Lower leg skin (tissue), 4 donors: ENCODE measurements at places on chromosomes 6 and 20.

DNA sequence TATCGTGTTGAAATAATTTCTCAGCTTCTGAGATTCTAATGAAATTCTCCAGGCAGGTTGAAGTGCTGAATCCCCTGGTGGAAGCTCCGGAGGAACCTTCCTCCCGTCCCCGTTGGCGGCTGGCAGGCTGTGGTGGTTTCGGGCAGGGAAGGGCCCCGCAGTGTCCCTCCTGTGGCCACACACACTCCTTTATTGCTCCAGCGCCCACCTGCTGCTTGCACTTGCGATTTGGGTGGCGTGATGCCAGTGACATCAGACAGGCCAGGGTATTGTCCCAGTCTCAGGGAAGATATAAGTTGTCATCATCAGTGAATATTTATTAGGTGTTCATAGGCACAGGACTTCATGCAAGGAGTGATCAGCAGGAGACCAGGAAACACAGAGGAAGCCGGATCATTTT, 530.4 kb downstream of the QKI start:
- DNase-seq: peak; percentile 81

DNA sequence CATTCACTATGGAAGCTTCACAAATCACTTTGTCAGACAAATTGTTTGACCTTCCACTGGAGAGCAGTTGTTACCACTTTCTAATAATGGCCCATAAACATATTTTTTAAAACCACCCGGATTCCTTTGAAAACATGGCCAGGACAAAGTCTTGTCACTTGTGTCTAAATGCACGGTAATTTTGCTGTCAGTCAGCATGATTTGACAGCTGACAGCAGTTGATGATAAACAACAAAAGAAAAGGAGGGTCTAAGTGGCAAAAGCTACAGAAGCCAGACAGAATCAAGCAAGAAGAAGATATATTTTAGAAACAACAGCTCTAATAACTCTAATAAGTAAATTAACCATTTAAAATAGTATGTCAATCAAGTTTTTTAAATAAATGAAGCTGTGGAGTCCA, 27.7 kb upstream of the CARMIL1 start:
- no peak for DNase-seq

GRCh38 chr6:133895573-133896343, 6.8 kb downstream of the TCF21 start:
- DNase-seq: no peak

- no peak for DNase-seq
Observed at GRCh38 chr6:138537106-138537505, 37.8 kb upstream of the NHSL1 start.

GRCh38 chr20:53003420-53004154, 31.4 kb downstream of the TSHZ2 start:
- no peak for DNase-seq

DNA sequence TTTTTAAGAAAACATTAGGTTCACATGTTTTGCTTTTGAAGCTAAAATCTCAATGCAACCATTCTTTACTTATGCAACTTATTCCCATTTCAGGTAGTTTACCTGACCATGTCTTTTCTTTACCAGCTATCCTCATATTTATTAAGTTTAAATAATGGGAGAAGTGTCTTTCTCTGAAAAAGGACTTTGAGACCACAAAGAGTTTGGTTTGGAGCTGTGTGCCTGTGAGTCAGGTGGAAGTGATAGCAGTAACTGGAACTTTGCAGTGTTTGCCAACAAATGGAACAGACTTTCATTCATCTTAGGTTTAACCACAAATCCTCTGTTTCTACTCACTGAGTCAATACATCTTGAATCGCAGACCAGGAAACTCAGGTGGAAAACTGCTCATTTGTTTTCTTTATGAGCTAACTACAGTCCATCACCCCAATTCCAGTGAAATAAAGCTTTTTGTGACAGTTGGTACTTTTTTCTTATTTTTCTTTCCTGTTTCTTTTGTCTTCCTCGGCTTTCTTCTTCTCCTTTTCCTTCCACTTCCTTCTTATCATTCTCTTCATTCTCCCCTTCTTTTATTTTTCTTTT, 148.3 kb upstream of the RIN2 start:
- no peak for DNase-seq

DNA sequence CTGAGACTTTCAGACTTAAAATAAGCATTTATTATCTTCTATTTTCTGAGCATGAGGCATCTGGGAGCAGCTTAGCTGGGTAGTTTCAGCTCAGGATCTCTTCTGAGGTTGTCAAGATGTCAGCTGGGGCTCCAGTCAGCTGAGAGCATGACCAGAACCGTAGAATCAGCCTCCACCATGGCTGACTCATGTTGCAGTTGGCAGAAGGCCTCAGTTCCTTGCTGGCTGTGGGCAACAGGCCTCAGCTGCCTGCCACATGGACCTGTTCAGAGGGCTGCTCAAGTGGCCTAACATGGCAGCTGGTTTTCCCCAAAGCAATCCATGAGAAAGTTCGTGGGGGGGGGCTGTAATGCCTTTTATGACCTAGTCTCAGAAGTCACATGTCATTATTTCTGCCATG, 142.3 kb downstream of the LY86 start:
- no peak for DNase-seq
